Pulmonary artery endothelial cell (primary cell): ENCODE measurements at places on chromosomes 5 and 9.

DNA sequence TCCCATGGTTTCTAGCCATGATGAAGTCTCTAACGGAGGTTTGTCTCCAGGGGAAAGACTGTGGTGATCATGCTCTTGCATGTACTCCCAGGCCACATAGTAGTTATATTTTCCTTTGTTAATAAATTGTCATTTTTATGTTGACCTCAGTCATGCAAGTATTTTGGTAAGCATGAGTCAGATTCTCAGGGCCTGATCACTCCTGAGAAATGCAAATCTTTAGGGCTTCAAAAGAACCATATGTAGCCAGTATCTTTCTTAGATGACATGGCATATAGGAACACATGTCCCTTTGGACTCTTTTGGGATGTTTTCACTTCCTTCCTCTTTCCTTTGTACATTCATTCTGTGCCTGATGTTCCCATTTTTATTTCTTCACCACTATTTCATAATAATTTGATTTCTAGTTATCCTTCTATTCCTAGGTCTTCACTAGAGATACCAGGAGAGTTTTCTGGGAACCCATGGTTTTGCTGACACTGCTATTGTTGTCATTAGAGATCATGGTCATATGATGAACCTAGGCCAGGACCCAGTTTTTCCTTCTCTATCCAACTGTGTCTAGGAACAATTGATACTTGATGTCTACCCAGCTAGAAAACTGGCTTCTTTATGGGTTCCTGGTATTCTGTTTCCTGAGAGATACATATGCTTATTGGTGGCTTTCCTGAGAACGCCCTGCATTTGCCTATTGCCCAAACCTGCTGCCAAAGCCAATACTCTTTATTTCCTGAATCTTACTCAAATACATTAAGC is 248.1 kb upstream of the NREP start:
- no peak for DNase-seq

GRCh38 chr5:139897342-139897741 is 101.7 kb downstream of the PSD2 start:
- no peak for DNase-seq

- no peak for DNase-seq
Measured at GRCh38 chr5:170565072-170565471, 61.3 kb downstream of the KCNIP1 start.

- DNase-seq: no peak
Measured at GRCh38 chr5:133423618-133424282, 188.6 kb downstream of the FSTL4 start.
